T-helper 22 cell (primary cell): ENCODE measurements at places on chromosomes 12 and 14.
A peak's percentile ranks its signal among the peaks of the same experiment; 100 is the strongest.

GRCh38 chr14:63840981-63841380, 11.8 kb upstream of the SYNE2 start:
- DNase-seq = peak; percentile 18

DNA sequence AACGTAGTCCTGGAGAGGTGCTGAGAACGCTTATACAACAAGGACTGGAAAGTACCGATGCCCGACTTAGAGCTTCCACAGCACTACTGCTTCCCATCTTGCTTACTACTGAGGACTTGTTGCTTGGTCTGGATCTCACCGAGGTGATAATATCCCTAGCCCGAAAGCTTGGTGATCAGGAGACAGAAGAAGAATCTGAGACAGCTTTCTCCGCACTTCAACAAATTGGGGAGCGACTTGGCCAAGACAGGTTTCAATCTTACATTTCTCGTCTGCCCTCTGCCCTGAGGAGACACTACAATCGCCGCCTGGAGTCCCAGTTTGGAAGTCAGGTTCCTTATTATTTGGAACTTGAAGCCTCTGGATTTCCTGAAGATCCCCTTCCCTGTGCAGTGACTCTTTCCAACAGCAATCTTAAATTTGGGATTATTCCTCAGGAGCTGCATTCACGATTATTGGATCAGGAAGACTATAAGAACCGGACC, 1.1 kb downstream of the TOGARAM1 start:
- no peak for DNase-seq

DNA sequence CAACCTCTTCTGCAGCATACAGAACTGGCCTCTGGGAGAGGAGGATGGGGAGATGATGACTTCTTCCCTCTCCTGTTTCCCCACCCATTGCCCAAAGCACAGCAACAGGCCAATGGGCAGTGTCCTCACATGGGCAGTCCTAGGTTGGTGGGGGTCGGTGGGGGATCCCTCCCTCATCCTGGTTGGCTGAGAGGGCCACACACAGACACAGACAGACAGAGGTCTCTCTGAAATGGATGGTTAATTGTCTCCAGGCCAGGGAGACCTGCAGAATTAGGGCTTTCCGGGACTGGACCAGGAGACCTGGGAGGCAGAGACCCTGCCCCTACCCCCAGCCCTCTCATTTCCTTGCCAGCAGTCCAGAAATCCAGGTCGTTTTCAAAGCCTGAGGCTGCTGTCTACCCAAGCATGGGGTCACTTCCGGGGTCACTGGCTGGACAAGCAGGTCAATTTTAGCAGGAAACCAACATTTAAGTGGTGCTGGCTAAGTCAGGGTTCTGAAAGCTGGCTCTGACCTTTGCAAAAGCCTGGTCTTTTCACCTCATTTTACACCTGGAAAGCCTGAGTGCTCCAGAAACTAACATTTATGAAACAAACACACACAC, 48.6 kb upstream of the TBX3 start:
- no peak for DNase-seq

DNA sequence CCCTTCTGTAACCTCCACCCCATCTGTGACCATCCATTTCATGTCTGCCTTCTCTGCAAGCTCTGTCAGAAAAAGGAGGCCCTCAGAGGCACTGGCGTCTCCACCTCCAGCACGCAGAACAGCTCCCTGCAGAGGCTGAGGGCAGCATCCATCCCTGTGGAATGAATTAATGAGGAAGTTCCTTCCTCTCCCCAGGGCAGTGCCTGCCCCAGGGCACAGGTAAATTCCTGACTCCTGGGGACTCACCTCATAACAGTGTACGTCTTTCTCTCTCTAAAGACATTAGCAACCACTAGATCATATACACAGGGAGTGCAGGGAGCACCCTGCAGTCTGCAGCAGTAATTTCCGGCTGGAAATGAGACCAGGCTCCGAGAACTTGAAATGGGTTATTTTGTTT, 155.0 kb upstream of the TMEM132C start:
- DNase-seq = no peak

DNA sequence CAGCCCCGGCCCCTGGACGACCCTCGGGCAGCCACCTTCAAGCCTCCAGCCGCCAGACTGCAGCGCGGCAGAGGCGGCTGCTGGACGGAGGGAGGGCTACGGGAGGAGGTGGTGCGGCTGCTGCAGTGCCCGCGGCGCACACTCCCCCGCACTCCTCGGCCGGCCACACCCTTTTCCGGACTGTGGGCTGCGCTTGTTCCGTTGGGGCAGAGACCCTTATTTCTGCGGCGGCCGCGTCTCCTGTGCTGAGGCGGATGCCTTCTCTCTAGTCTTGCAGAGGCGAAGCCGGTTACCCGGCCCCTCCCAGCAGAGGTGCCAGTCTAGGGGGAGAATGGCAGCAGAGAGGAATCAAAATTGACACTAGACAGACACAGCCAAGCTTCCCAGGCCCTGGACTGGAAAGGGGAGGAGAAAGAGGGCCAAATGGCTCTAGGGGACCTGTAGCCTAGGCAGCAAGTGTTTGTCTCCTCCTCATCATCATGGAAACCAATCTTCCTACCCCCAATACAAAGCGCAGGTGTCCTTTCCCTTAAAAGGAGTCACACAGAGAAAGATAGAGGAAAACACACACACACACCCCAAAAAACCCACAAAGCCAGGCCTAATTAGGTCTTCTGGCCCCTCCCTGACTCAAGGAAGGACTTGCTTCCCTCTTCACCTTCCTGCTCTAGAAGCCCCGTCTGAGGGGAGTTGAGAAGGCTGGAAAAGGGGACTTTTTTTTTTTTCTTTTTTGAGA, 1.3 kb downstream of the ESYT1 start:
- DNase-seq = peak; percentile 66

GRCh38 chr12:80222261-80222660, 122.9 kb downstream of the OTOGL start:
- DNase-seq = no peak

DNA sequence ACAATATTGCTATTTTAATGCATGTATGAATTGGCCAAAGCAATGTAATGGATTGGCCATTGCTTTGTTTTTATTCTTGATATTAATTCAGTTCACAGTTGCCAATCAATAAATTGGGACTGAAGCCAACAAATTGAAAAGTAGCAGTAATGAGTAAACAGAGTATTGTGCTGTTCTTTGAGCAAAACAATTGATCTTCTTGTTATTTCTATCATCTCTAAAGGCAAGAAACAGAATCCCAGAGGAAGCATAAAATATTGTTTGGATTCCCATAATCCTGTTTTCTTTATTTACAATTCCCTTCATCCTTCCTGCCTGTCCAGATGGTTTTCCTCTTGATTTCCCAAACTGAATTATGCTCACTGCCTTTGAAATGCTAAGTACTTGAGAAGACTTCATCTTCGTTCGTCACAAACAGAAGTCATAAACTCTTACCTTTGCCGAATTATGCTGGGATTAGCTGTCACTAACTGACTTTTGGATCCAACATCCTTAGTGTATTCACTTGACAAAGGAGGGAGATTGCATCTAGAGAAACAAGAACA, 85.9 kb downstream of the ST8SIA1 start:
- no peak for DNase-seq

DNA sequence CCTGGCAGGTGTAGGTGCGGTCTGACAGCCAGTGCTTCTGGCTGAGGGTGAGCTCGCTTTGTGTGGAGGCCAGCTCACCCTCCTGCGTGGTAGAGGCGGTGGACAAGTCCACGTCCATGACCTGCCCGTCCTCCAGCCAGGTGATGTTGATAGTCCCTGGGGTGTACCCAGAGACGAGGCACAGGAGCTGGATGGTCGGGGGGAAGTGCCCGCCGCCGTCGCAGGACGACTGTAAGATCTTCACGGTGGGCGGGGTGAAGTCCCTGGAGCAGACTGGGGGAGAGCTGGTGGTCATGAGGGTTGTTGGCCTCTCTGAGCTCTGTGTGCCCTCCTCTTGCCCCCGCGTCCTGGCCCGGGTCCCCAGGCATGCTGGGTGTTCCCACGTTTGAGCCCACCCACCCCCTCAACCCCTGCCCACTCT, 74.6 kb downstream of the TMEM121 start:
- no peak for DNase-seq

GRCh38 chr12:1776170-1776921, 44.0 kb upstream of the LRTM2 start:
- DNase-seq = no peak

GRCh38 chr12:108198043-108198442, 69.0 kb downstream of the WSCD2 start:
- no peak for DNase-seq

- no peak for DNase-seq
Observed at GRCh38 chr12:94286583-94287244, 138.3 kb downstream of the PLXNC1 start.

- no peak for DNase-seq
Observed at GRCh38 chr12:132259364-132259871, 70.0 kb downstream of the GALNT9 start.

DNA sequence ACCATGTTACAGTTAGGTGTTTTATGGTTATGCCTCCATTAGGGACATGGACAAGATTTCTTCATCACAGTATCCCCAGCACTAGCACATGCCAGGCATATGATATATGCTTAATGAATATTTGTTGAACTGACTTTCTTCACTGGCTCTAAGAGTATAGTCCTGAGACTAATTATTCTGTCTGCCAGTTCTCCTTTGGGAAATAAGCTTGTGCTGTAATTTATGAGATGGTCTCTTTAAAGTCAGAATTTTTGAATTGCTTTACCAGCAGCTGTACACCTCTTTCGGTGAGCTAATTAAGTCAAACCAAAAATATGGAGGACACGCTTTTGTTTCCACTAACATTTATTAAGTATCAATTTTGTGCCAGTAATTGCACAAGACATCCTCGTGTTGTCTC, 4.8 kb upstream of the KRT72 start:
- no peak for DNase-seq

- DNase-seq = no peak
Observed at GRCh38 chr12:71223139-71223538, 65.3 kb upstream of the TSPAN8 start.
